ENCODE measurements at places on chromosomes 16 and 17.

DNA sequence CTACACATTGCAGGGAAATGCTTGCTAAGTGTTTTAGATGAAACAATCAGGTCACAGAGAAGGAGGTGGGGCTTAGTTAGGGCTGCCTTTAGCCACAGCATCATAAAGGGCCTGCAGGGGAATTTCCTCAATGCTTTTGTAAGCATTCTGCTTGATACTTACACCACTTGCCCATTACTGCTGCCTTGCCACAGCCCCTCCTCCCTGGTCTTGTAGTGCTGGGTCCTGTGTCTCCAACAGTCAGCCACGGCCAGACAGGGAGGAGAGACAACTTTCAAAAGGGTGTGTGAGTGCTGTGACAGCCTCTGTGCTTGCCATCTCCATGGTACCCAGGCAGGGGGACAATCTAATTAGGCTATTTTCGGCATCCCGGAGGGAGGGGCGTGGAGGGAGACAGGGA lies 111.2 kb downstream of the SHISA9 start:
- no peak for DNase-seq

DNA sequence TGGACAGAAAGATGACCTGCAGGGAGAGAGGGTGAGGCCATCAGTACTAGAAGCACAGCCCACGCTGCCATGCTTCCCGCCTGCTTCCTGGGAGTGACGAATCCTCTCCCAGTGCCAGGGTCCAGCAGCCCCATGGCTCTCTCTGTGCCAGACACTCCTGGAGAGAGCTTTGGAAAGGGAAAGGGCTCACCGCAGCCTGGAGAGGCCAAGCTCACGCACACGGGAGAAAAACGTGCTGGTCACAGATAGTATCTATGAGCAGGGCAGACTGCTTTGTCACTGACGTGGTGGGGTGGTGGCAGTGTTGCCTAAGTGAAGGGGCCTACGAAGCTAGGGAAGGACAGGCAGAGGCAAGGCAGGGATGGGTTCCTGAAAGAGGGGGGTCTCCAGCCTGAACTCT lies 5.4 kb downstream of the WBP2 start:
- no peak for DNase-seq

- no peak for DNase-seq
These were observed 2021.6 kb downstream of the TP53TG3F start for GRCh38 chr16:35480988-35481387.

DNA sequence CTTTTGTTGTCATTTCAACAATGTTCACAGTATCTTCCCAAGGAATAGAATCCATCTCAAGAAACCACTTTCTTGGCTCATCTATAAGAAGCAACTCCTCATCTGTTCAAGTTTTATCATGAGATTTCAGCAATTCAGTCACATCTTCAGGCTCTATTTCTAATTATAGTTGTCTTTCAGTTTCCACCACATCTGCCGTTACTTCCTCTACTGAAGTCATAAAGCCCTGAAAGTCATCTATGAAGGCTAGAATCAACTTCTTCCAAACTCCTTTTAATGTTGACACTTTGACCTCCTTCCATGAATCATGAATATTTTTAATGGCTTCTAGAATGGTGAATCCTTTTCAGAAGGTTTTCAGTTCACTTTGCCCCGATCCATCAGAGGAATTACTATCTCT lies 102.1 kb downstream of the CDH13 start:
- no peak for DNase-seq

All from astrocyte of the cerebellum (primary cell).